ENCODE measurements at places on chromosomes 11 and 22.

DNA sequence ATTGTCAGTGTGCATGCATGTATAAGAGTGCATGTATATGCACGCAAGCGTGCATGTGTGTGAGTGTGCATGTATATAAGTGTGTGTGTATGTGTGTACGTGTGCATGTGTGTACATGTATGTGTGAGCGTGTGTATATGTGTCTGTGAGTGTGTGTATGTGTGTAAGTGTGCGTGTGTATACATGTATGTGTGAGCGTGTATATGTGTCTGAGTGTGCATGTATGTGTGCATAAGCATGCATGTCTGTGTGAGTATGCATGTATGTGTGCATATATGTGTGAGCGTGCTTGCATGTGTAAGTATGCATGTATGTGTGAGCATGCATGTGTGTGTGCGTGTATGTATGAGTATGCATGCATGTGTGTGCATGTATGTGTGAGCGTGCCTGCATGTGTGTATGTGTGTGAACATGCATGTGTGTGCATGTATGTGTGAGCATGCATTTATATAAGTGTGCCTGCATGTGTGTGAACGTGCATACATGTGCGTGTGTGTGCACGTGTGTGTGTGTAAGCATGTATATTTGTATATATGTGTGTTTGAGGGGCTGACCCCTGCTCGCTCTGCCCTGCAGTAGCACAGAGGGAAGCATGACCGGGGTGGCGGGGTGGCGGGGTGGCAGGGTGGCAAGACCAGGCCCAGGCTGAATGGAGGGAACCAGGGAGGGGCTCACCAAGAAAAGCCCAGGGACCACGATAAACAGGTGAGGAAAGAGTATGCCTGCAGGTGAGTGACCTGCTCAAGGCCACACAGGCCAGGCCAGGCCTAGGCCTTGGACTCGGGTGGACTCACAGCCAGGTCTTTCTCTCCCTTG lies 26.3 kb downstream of the CYTH4 start:
- DNase-seq: no peak

GRCh38 chr11:69293819-69294505 lies at the start of gene MYEOV:
TSS of gene MYEOV (plus strand) at chr11:69294155. CDS start at chr11:69295355, 1,200 bp downstream.
- DNase-seq: no peak

- no peak for DNase-seq
Observed at GRCh38 chr22:44030702-44031082, 6.6 kb downstream of the PARVB start.

GRCh38 chr11:117039270-117039669 lies 59.0 kb downstream of the SIK3 start:
- DNase-seq: no peak

- DNase-seq: no peak
Observed at GRCh38 chr11:68042219-68043028, 3.6 kb downstream of the TCIRG1 start.

DNA sequence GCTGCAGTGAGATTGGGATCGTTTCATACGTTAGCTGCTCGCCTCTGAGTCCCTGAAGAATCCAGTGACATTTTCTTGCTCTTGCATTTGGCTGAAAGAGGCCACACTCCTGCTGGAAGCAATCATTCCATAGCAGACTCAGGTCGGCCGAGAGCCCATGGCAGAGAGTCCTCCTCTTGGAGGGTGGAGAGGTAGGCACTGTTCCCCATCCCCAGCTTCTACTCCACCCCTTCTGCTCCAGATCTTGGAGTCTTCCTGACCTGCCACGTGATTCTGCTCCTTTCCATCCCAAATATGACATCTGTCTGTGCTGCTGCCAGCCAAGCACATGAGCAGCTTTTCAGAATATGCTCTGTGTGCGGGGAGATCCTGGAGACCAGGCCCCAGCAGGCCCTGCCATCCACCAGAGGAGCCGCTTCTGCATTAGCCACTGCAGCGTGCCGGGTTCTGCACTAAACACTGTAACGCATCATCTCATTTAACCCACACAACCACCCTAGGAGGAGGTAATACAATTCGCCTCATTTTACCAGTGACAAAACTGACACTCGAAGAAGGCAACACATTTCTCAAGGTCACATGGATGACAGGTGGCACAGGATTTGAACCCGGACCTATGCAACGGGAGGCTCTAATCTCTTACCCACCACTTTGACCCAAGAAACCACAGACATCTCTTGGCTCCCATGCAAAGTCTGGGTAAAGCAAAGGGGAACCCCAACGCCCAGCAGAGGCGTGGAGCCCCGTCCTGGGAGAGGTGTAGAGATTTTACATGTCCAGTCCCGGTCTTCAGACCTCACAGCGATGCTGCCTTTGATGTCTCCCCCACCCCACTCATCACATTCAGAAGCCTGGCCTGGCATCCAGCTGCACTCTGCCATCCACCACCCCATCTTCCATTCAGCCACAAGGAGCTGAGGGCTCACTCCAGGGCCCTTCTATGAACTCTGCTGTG lies 78.8 kb downstream of the FEZ1 start:
- no peak for DNase-seq
